ENCODE measurements at places on chromosomes 11 and 22.

- DNase-seq = no peak
Observed at GRCh38 chr22:49577168-49578060, 250.3 kb downstream of the BRD1 start.

- no peak for DNase-seq
Observed at GRCh38 chr11:77035039-77035438, 841 bp downstream of the B3GNT6 start.

GRCh38 chr11:112612250-112612849 is 348.9 kb upstream of the NCAM1 start:
- DNase-seq = peak; percentile 19

DNA sequence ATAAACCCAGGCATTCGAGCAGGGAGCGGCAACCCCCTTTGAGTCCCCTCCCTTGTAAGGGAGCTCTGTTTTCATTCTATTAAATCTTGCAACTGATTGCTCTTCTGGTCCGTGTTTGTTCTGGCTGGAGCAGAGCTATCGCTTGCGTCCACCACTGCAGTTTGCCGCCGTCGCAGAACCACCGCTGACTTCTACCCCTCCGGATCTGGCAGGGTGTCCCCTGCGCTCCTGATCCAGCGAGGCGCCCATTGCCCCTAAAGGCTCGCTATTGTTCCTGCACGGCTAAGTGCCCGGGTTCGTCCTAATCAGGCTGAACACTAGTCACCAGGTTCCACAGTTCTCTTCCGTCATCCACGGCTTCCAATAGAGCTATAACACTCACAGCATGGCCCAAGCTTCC is 10.4 kb upstream of the MS4A7 start:
- DNase-seq = no peak

- no peak for DNase-seq
Observed at GRCh38 chr11:69307871-69308431, 14.0 kb downstream of the MYEOV start.

DNA sequence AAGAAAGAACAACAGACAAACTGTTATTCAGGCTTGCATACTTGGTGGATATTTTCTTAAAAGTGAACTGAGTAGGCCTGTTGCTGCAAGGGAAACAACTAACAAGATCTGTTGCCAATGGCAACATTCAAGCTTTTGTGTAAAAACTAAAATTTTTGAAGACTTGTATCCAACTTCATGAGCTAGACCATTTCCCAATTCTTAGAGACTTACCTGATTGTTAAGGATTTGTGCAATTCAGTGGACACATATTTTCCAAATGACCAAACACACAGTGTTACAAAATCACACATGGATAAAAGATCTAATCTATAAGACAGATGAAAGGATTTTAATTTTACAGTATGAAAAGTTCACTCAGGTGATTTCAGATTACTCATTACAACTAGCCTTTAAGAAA is 564.1 kb downstream of the CNTN5 start:
- no peak for DNase-seq

DNA sequence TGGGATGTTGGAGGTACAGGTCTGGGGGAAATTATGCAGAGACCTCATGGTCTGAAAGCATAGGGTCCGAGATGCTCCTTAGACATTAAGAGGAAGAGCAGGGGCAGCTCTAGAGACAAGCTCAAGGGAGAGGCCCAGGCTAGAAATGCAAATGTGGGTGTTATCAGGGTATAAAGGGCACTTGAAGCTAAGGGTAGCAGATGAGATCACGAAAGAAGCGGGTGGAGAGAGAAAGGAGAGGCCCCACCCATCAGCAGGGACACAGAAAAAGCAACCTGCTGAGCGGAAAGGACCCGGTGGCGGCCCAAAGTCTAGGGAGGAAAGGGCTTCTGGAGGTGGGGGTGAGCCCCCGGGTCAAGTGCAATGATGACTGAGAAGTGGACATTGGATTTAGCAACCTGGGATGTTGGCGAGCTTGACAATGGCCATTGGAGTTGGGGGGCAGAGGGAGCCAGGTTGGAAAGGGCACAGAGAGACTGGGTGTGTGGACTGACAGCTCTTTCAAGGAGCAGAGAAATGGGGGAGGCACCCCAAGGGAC is 8.9 kb downstream of the TMPRSS6 start:
- no peak for DNase-seq

DNA sequence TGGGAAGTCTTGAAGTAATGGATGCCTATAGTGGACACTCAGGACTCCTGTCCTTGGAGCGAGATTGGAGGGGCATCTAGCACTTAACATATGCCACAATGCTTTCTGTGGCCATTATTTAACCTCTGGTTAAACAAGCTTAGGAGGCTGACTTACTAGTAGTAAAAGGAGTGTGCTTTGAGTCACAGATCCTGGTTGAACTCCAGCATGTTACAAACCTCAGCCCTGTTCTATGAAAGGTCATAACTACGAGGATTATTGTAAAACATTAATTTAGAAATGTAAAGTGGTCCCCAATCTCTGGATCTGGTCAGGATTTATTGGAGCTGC is 1.1 kb upstream of the LBHD1 start:
- no peak for DNase-seq

DNA sequence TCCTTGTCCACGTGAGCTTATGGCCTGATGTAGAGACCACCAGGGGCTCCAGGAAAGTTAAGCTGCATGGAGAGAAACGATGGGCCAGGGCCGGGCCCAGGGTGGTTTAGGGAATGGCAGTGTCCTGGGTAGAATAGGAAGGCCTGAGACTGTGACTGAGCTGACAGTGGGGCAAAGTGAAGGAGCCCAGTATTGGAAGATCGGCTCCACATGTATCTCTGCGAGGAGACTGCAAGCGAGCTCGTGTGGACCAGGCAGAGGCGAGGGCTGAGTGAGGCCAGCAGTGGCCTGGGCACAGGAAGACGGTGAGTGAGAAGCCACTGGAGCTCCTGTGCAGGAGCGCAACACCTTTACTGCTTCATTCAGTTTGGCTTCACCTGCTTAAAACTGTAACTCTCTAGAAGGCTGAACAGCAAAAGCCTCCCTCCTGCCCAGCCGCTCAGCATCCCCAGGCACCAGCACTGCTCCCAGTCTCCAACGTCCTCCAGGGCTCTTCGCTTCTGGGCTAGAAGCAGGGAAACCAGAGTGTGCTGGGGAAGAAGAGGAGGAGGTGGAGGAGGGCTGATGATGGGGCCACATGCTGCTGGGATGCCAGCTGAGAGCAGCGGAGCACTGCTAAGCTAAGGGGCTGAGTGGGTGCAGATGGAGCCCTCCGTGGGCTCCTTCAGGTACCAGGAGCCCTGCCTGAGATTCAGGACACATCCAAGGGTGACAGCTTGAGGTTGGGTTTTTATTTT is 13.5 kb downstream of the TCIRG1 start:
- DNase-seq = no peak

GRCh38 chr11:69000831-69001242 is 12.2 kb downstream of the MRGPRF start:
- DNase-seq = peak; percentile 79

Measured in fibroblast of skin of right quadriceps (primary cell).